ENCODE measurements at places on chromosomes 11 and 22.

GRCh38 chr22:17213976-17214375 is 5.3 kb downstream of the ADA2 start:
- peak; percentile 73 for DNase-seq

- no peak for DNase-seq
Measured at GRCh38 chr11:108093128-108093904, 28.1 kb upstream of the ACAT1 start.

DNA sequence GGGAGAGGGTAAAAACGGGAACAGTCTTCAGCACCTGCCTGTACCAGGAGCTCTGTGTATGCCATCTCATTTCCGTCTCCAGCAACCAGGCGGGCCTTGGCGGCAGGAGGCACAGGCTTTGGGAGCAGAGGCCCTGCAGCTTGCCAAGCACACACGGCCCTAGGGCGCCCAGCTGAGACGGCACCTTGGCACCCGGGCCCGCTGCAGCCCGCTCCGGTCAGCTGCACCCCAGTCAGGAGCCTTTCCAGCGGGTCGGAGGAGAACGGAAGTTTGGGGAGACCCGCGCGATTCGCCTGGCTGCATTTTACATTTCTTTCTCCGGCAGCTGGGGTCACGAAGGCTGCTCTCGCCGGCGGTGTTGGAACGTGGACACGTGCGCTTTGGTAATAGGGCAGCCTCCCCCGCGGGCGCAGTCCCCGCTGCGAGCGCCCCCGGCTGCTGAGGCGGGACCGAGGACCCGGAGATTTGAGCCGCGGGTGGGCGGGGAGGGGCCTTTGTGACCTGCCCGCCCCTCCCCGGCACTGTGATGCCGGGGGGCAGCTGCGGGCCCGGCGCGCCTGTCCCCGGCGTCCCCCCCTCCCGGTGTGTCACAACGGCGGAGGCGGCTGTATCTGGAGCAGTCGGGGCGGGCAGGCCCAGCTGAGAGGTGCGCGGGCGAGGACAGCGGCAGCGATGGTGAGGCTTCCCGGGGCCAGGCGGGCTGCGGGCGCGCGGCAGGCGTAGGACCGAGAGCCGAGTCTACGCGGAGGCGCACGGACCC is at the start of gene TUBA8:
TUBA8 (plus strand) TSS at position 616 of the 760 bp plus-strand sequence; CDS start at position 673, 57 bp downstream.
- peak; percentile 54 for DNase-seq

GRCh38 chr11:78560826-78561484 is 13.7 kb downstream of the NARS2 start:
- DNase-seq = peak; percentile 77

DNA sequence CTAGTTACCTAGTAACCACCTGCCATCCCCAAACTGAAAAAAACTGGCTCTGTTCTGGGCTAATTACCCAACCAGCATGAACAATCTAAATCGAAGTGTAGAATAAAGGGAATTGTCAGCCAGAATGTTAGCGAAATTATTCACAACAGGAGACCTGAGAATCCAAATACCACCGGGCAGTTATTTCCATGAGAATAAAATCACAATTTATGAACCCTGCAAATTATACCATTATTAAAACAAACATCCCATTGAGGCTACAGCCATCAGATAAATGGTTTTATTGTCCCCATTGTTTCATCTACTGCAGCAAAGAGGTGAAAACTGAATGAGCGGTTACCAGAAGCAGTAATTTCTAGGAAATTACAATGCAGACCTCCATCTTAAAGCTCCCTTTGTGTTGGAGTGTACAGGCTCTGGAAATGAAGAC is 21.7 kb downstream of the FAM168A start:
- DNase-seq = no peak
